ENCODE measurements at places on chromosomes 1 and 21.

GRCh38 chr1:243470502-243470901 lies 214.7 kb downstream of the SDCCAG8 start:
- DNase-seq = no peak

DNA sequence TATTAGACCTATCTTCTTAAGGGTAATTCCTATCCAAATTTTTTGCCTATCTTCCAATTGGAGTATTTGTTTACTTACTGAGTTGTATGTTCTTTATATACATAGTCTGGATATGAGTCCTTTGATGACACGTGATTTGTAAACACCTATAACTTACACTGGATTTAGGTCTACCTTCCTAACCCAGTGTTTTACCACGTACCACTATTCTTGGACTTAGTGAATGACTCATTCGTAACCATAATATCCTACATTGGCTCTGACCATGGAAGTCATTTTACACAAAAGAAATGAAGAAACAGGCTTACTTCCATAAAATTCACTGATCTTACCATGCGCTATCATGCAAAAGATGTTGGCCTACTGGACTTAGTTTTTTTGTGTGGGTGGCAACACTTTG lies 23.9 kb upstream of the ZZZ3 start:
- no peak for DNase-seq

DNA sequence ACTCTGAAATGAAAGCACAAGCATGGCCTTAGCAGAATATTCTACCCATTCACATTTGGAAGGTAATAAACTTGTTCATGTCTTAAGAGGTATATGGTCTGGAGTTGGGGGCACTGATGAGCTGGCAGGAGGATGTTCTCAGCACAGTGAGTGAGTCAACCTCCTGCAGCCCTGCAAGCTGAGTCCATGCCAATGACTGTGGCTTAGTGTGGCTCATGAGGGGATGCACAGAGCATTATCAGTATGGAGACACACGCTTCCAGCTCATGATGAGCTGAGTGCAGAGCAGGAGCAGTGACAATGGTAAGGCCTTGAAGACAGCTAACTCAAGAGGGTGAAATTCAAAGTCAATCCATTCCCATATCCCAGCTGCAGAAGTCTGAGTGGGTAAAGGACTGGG lies 102.3 kb downstream of the TNFSF18 start:
- no peak for DNase-seq

DNA sequence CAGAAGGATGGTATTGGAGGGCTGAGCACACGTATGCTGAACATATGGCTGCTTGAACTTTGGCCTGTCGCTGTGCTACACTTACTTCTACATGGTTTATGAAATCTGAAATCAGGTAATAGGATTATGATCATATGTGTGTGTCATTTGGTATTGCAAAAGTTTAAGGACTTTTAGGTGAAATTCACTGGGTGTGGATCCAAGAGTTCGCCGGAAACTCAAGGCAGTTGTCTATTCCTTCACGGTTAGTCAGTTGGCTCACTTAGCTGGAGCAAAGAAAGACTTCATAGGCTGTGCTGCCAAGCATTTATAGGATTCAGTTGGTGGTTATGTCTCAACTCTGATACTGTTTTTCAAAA lies 927 bp downstream of the UAP1 start:
- DNase-seq = no peak

GRCh38 chr1:35808450-35809113 lies 766 bp downstream of the AGO4 start:
- no peak for DNase-seq

GRCh38 chr1:244010191-244010590 lies 40.9 kb upstream of the ZBTB18 start:
- no peak for DNase-seq

DNA sequence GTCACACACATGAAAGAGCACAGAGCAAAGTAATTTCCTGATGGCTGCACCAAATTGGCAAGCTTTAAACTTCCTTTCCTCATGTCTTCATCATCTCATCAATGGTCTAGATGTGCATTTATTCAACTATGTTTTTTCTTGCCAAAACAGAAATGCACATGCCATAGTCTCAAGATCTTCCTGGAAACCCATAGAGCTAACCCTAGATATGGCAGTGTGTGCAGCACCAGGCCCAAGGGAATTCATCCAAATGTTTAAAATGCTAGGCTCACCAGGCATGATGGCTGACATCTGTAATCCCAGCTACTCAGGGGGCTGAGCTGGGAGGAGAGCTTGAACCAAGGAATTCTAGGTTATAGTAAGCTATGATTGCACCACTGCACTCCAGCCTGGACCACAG lies 31.2 kb upstream of the PALMD start:
- DNase-seq = no peak

DNA sequence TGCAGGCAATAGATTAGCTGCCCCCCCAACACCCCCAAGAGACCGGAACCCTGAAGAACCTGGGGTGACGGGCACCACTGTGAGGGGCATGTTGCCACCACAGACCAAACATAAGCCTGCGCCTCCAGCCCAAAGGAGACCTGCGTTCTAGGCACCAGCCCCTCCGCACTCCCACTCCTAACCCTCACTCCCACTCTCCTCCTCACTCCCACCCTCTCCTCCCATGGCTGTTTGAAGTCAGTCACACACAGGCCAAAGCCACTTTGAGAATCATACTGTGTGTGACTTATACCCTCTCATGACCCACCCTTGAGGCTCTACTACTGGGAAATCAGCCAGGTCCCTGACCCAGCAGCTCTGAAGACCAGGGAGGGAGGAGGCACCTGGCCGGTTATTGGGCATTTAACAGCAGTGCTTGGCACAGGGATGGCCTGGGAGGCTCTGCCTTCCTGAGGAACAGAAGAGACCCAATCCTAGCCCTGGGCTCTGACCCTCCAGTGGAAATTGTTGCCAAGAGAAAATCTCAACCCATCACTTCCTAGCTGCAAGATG lies 43.5 kb downstream of the FBXO2 start:
- DNase-seq = no peak

GRCh38 chr1:240282061-240282830 lies 190.6 kb downstream of the FMN2 start:
- DNase-seq = no peak

GRCh38 chr1:196295766-196296165 lies 312.5 kb downstream of the KCNT2 start:
- DNase-seq = no peak

- no peak for DNase-seq
Measured at GRCh38 chr1:33336580-33336979, 15.7 kb upstream of the A3GALT2 start.

DNA sequence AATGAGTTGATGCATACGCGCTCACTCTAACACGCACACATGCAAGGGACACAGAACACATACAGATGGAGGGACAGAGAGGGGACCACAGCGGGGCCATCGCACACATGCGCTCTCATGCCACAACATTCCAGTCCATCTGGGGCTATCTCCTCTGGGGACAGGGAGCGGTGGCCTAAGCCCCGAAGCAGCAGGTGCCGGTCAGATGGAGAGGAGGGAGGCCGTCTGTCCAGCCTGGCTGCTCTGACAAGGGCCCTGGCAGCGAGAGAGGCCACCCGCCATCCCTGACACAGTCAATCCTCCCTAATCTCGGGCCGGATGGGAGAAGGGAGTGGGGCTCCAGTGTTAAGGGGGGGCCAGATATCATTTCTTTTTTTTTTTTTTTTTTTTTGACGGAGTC lies 123.5 kb downstream of the KIAA0319L start:
- DNase-seq = no peak

GRCh38 chr21:34897828-34898227 lies 151.3 kb downstream of the RUNX1 start:
- DNase-seq = no peak

DNA sequence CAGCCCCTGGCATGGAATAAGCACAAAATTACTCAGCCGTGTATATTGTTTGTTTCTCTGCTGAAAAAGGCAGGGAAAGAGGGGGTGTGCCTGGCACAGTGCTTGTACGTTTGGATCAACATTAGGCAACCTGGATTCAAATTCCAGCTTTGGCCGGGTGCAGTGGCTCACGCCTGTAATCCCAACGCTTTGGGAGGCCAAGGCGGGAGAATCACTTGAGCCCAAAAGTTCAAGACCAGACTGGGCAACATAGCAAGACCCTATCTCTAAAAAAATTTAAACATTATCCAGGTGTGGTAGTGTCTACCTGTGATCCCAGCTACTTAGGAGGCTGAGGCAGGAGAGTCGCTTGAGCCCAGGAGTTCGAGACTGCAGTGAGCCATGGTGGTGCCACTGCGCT lies 152.9 kb upstream of the TMEM51 start:
- DNase-seq = no peak

- no peak for DNase-seq
Measured at GRCh38 chr1:46528297-46528955, 23.0 kb downstream of the KNCN start.
